ENCODE measurements at places on chromosomes 1 and 21. TPM values are rescaled to one million over a fixed set of nuclear protein-coding genes. Genes with fewer than 3 reads are reported as not detected.

Gene SERPINC1
- not detected for total RNA-seq

Gene PANK4
- total RNA-seq = 65.5 TPM

Gene HSD3B2
- total RNA-seq = not detected

DNA sequence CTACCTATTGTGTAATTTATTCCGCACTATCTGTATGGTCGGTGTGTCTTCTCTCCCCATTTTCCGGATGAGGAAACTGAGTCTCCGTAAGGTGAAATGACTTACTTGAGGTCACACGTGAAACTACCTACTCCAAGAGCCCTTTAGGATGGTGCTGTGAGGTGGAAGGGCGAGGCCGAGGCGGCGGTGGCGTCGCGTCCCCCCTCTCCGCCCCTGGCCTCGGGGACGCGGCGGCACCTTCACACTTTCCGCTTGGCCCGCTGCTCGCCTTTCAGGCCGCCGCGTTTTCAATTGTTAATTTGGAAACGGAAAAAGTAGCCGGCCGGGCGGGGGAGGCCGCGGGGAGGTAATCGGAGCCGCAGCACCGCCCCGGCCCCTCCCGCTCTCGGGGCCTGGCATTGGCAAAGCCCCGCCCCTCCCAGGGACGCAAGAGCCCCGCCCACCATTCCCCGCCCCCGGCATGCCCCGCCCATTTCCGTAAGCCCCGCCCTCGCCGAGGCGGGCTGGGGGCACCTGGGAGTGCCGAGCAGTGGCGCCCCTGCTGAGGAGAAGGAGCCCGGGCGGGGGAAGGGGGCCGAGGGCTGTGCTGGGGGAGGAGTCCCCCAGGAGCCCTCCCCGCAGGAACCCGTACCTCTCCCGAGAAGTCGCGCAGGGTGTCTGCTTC, 18.6 kb downstream of the KCNQ4 start:
- peak; percentile 63 for DNase-seq

GRCh38 chr1:244089561-244089960, 38.5 kb downstream of the ZBTB18 start:
- no peak for DNase-seq

Gene FMOD
- 0.35 TPM for total RNA-seq

Gene SZRD1
- 165 TPM for total RNA-seq

GRCh38 chr1:201288007-201288406, 4.7 kb downstream of the PKP1 start:
- no peak for DNase-seq

GRCh38 chr1:231515748-231516147, 12.7 kb upstream of the TSNAX start:
- DNase-seq = no peak

Gene ACTL8
- total RNA-seq = not detected

DNA sequence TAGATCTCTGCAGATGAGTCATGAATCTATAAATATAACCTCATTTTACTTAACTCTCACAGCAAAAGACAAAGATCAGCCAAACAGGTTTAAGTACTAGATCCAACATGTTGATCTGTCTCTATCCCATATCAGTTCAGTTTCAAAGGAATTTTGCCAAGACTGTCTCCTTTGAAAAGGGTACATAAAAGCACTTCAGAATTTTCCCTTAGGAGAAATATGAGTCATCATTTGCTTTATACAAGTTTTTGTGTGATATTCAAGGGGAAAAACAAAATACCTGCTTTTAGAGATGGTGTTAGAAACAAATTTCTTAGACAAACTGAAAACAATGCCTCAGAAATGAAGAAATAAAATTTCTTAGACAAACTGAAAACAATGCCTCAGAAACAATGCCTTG, 73.5 kb upstream of the LRRC7 start:
- DNase-seq = no peak

GRCh38 chr1:168324745-168325425, 44.2 kb downstream of the TBX19 start:
- no peak for DNase-seq

DNA sequence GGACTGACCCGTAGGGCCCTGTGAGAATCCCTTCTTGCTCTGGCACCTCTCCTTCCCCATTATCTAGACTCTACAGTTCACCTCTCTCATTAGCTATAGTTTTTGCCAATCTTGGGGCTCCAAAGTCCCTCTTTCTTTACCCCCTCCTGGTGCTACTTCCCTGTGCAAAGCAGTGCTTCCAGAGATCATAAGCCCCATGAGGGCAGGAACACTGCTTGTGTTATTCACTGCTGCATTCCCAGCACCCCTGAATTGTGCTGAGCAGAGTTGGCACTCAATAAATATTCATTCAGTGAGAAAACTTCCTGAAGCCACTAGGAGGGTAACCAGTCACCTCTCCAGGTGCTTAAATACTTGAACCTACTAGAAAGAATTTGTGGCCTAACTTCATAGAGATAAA, 2.1 kb upstream of the H3-3A start:
- no peak for DNase-seq

Gene FCRL1
- total RNA-seq = not detected

DNA sequence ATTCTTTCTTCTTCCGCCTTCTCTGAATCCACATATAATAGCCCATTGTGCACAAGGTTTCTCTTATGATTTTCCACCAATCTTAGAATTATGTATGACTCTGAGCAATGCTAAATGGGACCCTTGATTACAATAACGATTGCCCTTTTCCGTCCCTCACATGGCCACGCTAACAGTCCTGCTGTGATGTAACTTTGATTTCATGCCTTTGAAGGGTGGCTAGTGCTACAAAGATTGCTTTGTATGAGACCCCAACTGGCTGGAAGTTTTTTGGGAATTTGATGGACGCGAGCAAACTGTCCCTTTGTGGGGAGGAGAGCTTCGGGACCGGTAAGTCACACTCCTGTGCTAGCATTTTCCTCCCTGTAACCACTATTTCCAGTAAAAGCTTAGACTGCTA, 45.3 kb downstream of the PGM1 start:
- no peak for DNase-seq

Gene KCNE1
- total RNA-seq = 0.68 TPM

- DNase-seq = no peak
Observed at GRCh38 chr1:9886092-9886742, 23.9 kb downstream of the CTNNBIP1 start.

- DNase-seq = no peak
Observed at GRCh38 chr21:45003331-45004058, 63.7 kb downstream of the SLX9 start.

Gene ANXA9
- total RNA-seq = not detected

Gene LCE2B
- not detected for total RNA-seq

GRCh38 chr1:211329764-211330201, 3.1 kb downstream of the TRAF5 start:
- DNase-seq = no peak

Gene SERINC2
- total RNA-seq = 20.4 TPM

Gene PTGFRN
- total RNA-seq = 42.5 TPM

DNA sequence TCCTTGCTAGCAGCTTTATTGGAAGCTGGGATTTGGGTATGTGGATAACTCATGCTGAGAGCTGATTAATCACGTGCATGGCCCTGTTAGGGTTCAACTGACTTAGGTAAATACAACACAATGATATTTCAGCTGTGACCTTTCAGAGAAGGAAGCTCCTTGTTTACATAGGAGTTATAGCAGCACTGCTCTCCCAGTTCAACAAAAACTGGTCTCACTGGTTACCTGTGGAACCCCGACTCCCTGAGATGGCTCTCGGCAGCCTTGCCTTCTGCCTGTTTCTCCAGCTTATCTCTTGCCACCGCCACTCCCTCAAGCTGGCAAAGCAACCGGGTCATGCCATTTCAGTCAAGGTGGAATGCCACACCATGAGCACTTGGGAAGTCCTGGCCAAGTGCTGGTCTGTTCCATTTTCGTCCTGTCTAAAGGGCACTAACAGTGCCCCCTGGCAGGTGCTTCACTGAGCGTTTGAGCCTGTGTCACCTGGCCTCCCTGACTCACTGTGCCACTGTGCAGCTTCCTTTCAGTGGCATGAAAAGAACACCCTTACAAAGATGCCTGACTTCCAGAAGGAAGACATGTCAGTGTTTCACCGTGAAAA, 31.6 kb downstream of the DOP1B start:
- no peak for DNase-seq

GRCh38 chr21:45972353-45972715, 9.2 kb upstream of the COL6A1 start:
- DNase-seq = no peak

Gene RGS4
- 0.84 TPM for total RNA-seq

- peak; percentile 4 for DNase-seq
Observed at GRCh38 chr21:36699546-36700294, 805 bp downstream of the SIM2 start.

DNA sequence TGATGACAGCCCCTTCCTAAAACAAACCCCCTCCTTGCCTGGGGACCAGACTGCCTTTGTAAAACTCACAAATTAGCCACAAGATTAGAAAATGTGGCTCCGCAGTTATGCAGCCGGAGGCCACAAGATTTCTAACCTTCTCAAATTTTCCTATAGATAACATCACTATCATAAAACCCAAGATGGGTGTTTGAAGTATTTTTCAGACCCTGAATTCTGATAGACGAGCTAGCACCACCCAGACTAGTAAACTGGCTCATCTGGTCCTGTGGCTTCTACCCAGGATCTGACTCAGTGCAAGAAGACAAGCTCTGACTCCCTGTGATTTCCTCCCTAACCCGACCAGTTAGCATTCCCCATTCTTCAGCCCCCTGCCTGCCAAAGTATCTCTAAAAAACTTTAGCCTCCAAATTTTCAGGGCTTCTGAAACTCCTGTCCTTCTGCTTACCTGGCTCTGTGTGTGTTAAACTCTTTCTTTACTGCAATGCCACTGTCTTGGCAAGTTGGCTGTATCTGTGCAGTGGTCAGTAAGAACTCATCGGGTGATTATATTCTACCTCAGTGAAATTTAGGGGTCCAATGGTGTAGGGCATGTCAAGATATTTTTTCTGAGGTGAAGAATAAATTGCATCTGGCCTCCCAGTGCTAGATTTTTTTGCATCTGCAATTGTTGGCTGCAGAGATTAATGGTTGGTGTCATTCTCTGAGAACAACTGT, 102.1 kb downstream of the S1PR1 start:
- DNase-seq = no peak

- no peak for DNase-seq
Observed at GRCh38 chr1:89640440-89640839, 7.5 kb downstream of the LRRC8C start.

Gene RAB7B
- total RNA-seq = 4.4 TPM

- DNase-seq = no peak
Observed at GRCh38 chr1:12314333-12314903, 84.6 kb downstream of the VPS13D start.

Gene CFAP141
- total RNA-seq = not detected

DNA sequence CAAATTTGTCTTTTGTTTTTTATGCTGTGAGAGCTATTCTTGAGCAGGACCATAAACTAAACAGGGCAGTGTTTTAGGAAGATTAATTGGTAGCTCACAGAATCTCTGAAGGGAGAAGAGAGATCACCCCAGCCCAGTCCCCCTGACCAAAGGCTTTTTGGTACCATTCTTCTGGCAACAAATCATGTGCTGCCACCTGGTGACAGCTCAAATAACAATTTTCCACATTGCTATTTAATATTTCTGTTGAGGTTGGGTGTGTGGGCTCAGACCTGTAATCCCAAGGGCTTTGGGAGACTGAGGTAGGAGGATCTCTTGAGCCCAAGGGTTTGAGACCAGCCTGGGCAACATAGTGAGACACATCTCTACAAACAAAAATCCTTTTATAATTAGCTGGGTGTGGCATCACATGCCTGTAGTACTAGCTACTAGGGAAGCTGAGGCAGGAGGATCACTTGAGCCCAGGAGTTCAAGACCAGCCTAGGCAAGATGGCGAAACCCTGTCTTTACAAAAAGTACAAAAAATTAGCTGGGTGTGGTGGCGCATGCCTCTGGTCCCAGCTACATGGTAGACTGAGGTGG, 2.2 kb upstream of the TESK2 start:
- DNase-seq = peak; percentile 58

DNA sequence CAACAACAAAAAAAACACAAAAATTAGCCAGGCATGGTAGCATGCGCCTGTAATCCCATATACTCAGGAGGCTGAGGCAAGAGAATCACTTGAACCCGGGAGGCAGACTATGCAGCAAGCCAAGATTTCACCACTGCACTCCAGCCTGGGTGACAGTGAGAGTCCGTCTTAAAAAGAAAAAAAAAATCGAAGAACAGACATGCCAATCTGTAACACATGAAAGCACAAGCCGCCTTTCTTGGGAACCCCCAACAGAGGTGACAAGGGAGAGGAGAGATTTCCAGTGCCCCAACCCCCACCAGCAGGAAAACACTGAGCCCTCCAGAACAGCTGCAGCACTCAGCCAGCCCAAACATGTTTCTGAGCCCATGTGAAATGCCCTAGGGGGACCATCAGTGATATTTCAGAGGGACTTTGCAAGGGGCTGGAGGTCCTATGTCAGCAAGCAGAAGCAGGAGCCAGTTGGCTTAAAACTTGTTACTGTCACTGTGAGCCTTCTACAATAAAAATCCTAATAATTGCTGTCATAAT, 14.2 kb upstream of the EFNA1 start:
- DNase-seq = no peak

DNA sequence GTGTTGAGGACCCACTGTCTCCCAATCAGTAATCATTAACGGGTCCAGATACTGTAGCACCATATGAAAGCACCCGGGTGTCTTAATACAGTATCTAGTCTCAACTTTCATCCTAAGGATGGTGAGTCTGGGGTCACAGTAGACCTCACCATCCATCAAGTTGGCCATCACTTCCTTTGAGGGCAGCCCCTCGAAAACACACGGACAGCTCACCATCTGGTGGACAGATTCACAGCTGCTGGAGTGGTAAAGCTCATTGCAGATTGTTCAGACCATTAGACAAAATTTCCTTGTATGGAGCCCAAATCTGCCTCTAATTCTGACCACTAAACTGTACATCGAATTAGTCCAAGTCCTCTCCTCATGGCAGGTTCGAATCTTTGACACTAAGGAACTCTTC, 123.1 kb downstream of the PGBD5 start:
- no peak for DNase-seq

Gene AMY2B
- total RNA-seq = 2.7 TPM

- DNase-seq = no peak
Observed at GRCh38 chr21:32566741-32567389, 18.5 kb downstream of the TCP10L start.

Gene S100A4
- 11.7 TPM for total RNA-seq

- peak; percentile 71 for DNase-seq
Observed at GRCh38 chr21:45555557-45556301, 13.5 kb upstream of the SLC19A1 start.

- no peak for DNase-seq
Observed at GRCh38 chr21:44618504-44618903, 6.6 kb downstream of the KRTAP10-8 start.

- no peak for DNase-seq
Observed at GRCh38 chr1:57281324-57281723, 142.5 kb downstream of the DAB1 start.

Gene GPR3
- 6.1 TPM for total RNA-seq

GRCh38 chr1:11044849-11045427, 2.1 kb downstream of the MASP2 start:
- DNase-seq = no peak

GRCh38 chr1:68528243-68528642, 31.4 kb upstream of the DEPDC1 start:
- no peak for DNase-seq
